ENCODE measurements at places on chromosomes 1 and 21. TPM values are rescaled to one million over a fixed set of nuclear protein-coding genes. Genes with fewer than 3 reads are reported as not detected.

Gene ANKRD13C
- 40.0 TPM for total RNA-seq

DNA sequence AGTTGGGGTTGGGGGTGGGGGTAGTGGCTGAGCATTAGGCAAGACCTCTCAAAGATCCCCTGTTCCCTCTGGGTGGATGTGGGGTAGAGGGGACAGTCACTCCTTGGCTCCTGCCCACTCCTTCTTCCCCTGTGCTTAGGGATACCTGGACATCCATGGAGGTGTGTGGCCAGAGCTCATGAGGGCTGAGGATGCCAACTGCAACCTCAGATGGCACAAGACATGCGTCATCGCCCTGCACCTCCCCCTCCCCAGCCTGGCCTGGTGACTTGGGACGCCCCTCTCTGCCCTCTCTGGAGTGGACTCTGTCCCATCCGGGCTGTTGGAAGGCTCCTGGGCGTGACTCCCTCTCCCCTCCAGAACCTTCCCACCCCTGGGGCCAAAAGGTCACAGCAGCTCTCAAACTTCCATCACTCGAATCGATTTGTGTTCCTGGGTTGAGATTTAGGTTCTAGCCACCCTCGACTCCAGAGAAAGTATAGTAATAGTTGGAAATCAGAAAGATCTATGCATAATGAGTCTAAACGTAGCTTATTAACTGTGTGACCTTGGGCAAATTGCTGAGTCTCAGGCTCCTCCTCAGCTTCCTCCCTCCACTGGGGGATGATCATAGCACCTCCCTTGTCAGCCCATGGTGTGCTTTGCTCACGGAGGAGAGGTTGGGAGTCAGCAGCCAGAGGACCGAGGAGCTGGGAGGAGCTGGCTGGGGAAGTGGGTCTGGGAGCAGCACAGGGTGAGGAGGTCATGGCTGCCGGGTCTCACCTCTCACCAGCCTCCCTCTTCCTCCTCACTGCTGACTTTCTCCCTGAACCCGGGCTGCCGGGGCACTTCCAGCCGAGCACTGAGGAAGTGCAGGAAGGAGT lies 2.2 kb upstream of the PTPN7 start:
- no peak for DNase-seq

- DNase-seq, result no peak
Observed at GRCh38 chr1:77040826-77041225, 173.5 kb downstream of the ST6GALNAC5 start.

- DNase-seq, result no peak
Observed at GRCh38 chr1:200480964-200481363, 71.1 kb upstream of the ZNF281 start.

Gene GFI1
- total RNA-seq, result 1.9 TPM

Gene LRRC3
- 1.7 TPM for total RNA-seq

DNA sequence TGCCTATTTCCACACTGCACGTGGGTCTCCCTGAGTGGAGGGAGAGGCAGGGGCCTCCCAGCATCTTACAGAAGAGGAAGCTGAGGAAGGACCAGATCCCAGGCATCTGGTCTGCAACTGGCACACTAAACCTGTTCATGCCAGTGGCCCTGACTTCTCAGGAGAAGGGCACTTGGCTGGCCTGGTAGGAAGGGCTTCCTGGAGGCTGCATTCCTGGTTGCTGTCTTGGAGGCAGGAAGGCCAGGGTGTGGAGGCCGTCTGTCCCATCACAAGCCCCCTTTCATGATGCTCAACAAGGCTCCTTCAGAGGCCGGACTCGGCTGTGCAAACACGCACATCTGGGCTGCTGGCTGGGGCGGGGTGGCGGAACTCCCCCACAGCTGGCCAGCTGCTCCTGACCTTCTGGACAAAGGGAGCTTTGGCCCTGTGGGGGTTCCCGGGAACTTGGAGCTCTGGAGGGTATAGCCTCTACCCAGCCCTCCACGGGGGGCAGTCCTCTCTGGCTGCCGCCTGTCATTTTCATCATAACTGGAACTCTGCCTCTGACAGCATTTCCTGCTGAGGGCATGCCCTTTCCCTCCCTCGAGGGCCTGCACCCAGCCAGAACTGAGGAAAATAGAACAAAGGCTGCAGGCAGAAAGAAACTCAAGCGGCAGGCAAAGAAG lies 39.2 kb upstream of the POU3F1 start:
- peak; percentile 36 for DNase-seq

- DNase-seq, result no peak
Observed at GRCh38 chr1:6667139-6667538, 34.5 kb downstream of the DNAJC11 start.

Gene IRF6
- total RNA-seq, result 77.9 TPM

- DNase-seq, result no peak
Observed at GRCh38 chr1:25243907-25244306, 3.3 kb downstream of the RSRP1 start.

- peak; percentile 46 for DNase-seq
Observed at GRCh38 chr1:231139659-231140654, 21.9 kb upstream of the TRIM67 start.

Gene SASS6
- total RNA-seq, result 3.7 TPM

- no peak for DNase-seq
Observed at GRCh38 chr21:43277481-43278351, 108.9 kb downstream of the CRYAA start.

DNA sequence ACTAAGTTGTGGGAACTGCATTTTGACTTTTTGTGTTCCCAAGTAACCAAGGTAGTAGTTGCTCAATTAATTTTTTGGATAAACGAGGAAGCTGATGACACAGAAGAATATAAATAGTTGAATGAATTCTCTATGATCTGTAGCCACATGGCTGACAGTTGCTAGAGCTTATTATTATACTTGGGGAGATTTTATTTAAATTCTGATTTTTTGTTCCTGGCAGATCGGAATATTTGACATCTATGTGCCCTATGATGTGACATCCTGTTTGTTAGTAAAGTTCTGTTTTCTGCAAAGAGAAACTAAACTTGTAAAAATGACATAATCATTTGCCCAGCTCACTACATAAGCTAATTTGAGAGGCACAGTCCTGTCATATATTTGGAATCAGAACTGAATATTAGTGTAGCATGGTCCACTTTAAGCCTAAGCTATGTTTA lies 9.7 kb upstream of the LYST start:
- no peak for DNase-seq

- DNase-seq, result no peak
Observed at GRCh38 chr1:93783876-93784275, 95.1 kb downstream of the DNTTIP2 start.

DNA sequence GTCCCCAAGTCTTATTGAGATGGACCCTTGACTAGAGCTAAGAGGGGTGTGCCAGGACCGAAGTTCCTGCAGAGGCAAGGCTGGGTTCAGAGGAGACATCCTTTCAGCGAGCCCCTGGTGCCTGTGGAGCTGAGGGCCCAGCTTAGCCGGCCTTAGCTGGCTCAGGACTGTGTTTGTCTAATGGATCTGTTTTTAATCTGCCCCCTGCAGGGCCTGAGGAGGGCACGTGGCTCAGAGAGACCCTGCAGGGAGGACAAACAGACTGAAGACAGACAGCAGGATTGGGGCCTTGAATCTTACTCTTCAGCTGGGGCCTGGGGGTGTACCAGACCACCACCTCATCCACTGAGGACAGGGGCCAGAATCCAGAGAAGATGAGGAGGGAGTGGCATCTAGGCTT lies 1.6 kb downstream of the CRABP2 start:
- no peak for DNase-seq

DNA sequence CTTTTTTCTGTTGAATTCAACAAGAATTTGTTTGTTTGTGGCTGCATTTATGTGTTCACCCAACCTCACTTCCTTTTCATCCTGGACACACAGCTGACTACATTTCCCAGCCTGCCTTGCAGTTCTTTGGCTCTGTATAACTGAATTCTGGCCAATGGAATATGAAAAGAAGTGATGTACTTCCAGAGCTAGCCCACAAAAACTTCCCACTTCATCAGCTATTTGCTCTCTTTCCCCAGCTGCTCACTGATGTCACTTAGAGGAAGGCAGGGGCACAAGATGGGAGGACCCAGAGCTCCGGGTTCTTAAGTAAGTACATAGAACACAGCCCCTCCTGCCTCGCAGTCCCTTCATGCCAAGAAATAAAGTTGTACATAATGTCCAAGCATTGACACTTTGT lies 235.0 kb upstream of the FGGY start:
- peak; percentile 98 for DNase-seq
